ENCODE measurements at places on chromosomes 7 and 10. TPM values are rescaled to one million over a fixed set of nuclear protein-coding genes. Genes with fewer than 3 reads are reported as not detected.

APBB1IP gene
- total RNA-seq: 20.5 TPM

EGFR gene
- total RNA-seq: 61.3 TPM

DNA sequence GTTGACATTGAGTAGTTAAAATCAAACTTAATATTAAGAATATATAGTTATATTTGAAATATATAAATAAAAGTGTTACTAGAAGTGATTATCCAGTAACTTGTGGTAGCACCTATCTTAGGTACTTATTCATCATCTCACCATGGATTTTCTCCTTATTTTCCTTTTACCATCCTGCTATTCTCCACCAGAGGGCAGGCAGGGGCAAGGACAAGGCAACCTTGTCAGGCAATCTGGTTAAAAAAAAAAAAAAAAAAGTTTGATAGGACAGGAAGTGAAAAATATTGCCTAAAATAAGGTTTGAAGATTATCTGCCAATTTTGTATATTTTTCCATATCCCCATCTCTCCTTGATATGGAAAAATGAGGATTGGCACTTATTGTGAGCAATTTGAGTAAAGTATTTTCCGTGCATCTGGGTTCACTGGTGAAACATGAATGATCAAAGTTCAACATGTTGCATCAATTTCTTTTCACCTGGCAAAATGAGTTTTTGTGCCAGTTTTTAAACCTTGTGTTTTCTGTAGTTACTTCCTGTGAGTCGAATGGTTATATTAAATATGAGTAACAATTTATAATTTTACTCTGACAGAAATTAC lies 256.7 kb downstream of the AGMO start:
- no peak for DNase-seq

GRK5 gene
- total RNA-seq: 18.7 TPM

DNA sequence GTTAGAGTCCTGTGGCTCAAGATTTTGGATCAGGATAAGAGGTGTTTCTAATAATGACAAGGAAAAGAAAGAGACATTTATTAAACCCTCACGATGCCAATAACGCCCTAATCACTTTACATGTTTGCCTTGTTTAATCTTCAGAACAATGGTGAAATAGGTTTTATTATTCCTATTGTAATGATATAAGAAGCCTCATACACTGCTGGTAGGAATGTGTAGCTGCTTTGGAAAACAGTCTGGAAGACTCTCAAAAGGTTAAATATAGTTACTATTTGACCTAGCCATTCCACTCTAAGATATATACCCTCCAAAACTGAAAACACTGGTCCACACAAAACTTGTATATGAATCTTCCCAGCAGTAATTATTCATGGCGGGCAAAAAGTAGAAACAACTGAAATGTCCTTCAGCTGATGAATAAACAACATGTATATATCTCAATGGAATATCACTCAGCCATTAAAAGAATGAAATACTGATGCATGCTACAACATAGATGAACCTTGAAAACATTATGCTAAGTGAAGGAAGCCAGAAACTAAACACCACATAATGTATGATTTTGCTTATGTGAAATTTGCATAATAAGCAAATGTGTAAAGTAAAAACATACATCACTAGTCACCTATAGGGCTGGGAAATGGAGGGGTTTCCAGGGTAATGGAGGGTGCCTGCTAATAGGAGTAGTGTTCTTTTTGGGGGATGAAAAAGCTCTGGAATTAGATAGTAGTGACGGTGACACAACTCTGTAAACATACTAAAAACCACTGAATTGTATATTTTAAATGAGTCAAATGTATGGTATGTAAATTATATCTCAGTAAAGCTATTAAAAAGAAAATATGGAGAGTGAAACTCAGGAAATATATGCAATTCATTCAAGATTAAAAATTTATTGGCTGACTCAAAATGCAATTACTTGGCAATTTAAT lies 76.9 kb upstream of the ANK3 start:
- DNase-seq: no peak

TDRD1 gene
- total RNA-seq: 0.88 TPM

GRCh38 chr7:154794147-154794780 lies 208.7 kb downstream of the PAXIP1 start:
- DNase-seq: peak; percentile 70

DNA sequence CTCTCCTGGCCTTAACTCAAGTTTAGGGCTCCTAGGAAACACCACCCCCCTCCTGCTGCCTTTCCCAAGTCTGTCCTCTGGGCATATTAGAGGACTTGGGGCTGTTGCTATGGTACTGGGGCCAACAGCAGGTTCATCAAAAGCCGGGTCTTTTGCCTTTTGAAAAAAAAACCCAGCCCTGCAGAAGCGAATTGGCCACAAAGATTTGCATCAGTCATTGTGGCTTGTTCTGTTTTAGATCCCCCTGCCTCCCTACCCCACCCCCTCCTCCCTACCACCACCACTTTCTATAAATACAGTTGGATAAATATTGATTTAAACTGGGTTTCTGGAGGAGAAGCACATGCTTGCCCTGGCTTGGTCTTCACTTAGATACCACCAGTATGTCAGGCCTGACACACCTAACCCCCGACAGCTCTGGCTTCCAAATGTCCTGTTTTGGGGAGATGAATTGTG lies 7.0 kb downstream of the MXI1 start:
- DNase-seq: no peak

DNA sequence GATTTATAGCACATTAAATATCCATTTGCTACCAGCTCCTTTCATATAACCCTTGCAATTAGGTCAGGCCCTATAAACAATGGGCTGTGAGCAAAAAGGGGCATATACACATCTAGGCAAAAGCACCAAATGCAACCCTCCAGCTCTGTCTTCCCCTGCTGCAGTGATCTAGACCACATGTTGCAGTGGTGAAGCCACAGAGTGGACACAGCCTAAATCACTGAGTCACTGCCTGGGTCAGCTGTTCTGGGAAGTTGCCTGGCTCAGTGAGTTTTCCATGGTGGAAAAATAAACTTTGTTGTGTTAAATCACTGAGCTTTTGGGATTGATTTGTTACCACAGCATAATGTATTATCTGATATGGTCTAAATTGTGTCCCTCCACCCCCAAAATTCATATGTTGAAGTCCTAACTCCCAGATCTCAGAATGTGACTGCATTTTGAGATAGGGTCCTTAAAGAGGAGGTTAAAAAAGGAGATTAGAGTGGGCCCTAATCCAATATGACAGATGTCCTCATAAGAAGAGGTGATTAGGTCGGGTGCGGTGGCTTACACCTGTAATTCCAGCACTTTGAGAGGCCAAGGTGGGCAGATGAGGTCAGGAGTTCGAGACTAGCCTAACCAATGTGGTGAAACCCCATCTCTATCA lies 70.4 kb downstream of the ZFAND4 start:
- DNase-seq: no peak

- DNase-seq: peak; percentile 79
These were observed 18.5 kb upstream of the FAM133B start for GRCh38 chr7:92608380-92609322.

- no peak for DNase-seq
These were observed 940 bp downstream of the NSMCE4A start for GRCh38 chr10:121974019-121974534.

GRCh38 chr7:32865448-32866030 lies 26.0 kb downstream of the KBTBD2 start:
- no peak for DNase-seq

PCLO gene
- 12.0 TPM for total RNA-seq

- DNase-seq: no peak
These were observed 31.1 kb upstream of the RET start for GRCh38 chr10:43045631-43046287.
